Mesothelial cell of epicardium (in vitro differentiated cells): ENCODE measurements at places on chromosomes 1 and 21.

- H3K4me3 ChIP-seq: no peak overlapping the region
- no peaks in the 10 kb centered on the region for H3K27me3 ChIP-seq
- no peak for DNase-seq
- no peak overlapping the region for H3K27ac ChIP-seq
These were observed 4.7 kb upstream of the PLPP3 start for GRCh38 chr1:56583957-56584468.

GRCh38 chr1:7646981-7647901 lies 123.9 kb upstream of the VAMP3 start:
- H3K36me3 ChIP-seq: no peaks in the 10 kb centered on the region
- peaks cover 15% of the 10 kb centered on the region for H3K4me1 ChIP-seq
- DNase-seq: peak; percentile 75
- H3K27ac ChIP-seq: no peak overlapping the region
- no peak overlapping the region for H3K4me3 ChIP-seq

- no peak overlapping the region for H3K27ac ChIP-seq
- peaks cover 10% of the 10 kb centered on the region for H3K4me1 ChIP-seq
- H3K36me3 ChIP-seq: no peaks in the 10 kb centered on the region
- DNase-seq: no peak
- peaks cover 25% of the 10 kb centered on the region for H3K27me3 ChIP-seq
- no peak overlapping the region for H3K4me3 ChIP-seq
These were observed 57.5 kb downstream of the CD247 start for GRCh38 chr1:167460836-167461235.

GRCh38 chr1:202010180-202011015 lies at the start of gene ELF3:
TSS of gene ELF3 (plus strand) at chr1:202010587. CDS start at chr1:202011137, 550 bp downstream.
- DNase-seq: peak; percentile 76
- peaks cover 78% of the 10 kb centered on the region for H3K4me1 ChIP-seq
- H3K27me3 ChIP-seq: no peaks in the 10 kb centered on the region

GRCh38 chr1:226563666-226564065 lies 15.1 kb downstream of the STUM start:
- no peak overlapping the region for H3K4me3 ChIP-seq
- H3K36me3 ChIP-seq: no peaks in the 10 kb centered on the region
- peaks cover 40% of the 10 kb centered on the region for H3K27me3 ChIP-seq
- no peaks in the 10 kb centered on the region for H3K4me1 ChIP-seq

- H3K4me1 ChIP-seq: peaks cover 2% of the 10 kb centered on the region
- no peaks in the 10 kb centered on the region for H3K36me3 ChIP-seq
- no peak overlapping the region for H3K27ac ChIP-seq
- H3K27me3 ChIP-seq: no peaks in the 10 kb centered on the region
These were observed 33.2 kb upstream of the SERBP1 start for GRCh38 chr1:67463298-67463955.

GRCh38 chr1:26472320-26472900 lies at the start of gene HMGN2:
TSS of gene HMGN2 (plus strand) at chr1:26472440. CDS start at chr1:26472613, 173 bp downstream.
- DNase-seq: peak; percentile 78
- peak within 1 kb of the TSS; percentile 89 for H3K4me3 ChIP-seq
- peak within 1 kb of the TSS; percentile 97 for H3K27ac ChIP-seq
- no peaks in the 10 kb centered on the region for H3K27me3 ChIP-seq
- H3K36me3 ChIP-seq: peaks cover 33% of the 10 kb centered on the region

- H3K27ac ChIP-seq: peak overlapping the region; percentile 80
- H3K4me3 ChIP-seq: peak overlapping the region; percentile 84
- no peak for DNase-seq
- peaks cover 11% of the 10 kb centered on the region for H3K36me3 ChIP-seq
- peaks cover 44% of the 10 kb centered on the region for H3K4me1 ChIP-seq
These were observed 1.4 kb upstream of the FNDC5 start for GRCh38 chr1:32872192-32872460.

- no peaks in the 10 kb centered on the region for H3K4me1 ChIP-seq
- no peak overlapping the region for H3K4me3 ChIP-seq
- H3K27ac ChIP-seq: no peak overlapping the region
- H3K27me3 ChIP-seq: peaks cover 34% of the 10 kb centered on the region
- DNase-seq: no peak
These were observed 441.4 kb downstream of the RPS6KC1 start for GRCh38 chr1:213492161-213493041.

- H3K36me3 ChIP-seq: no peaks in the 10 kb centered on the region
- no peak overlapping the region for H3K4me3 ChIP-seq
- H3K27me3 ChIP-seq: peaks cover 14% of the 10 kb centered on the region
- no peak for DNase-seq
- H3K27ac ChIP-seq: no peak overlapping the region
These were observed 156.3 kb downstream of the PCBP3 start for GRCh38 chr21:45799765-45800338.

GRCh38 chr1:175580841-175581240 lies 162.6 kb downstream of the TNR start:
- no peaks in the 10 kb centered on the region for H3K4me1 ChIP-seq
- H3K27me3 ChIP-seq: peaks cover 18% of the 10 kb centered on the region
- H3K27ac ChIP-seq: no peak overlapping the region
- no peak overlapping the region for H3K4me3 ChIP-seq
- no peaks in the 10 kb centered on the region for H3K36me3 ChIP-seq
- no peak for DNase-seq

DNA sequence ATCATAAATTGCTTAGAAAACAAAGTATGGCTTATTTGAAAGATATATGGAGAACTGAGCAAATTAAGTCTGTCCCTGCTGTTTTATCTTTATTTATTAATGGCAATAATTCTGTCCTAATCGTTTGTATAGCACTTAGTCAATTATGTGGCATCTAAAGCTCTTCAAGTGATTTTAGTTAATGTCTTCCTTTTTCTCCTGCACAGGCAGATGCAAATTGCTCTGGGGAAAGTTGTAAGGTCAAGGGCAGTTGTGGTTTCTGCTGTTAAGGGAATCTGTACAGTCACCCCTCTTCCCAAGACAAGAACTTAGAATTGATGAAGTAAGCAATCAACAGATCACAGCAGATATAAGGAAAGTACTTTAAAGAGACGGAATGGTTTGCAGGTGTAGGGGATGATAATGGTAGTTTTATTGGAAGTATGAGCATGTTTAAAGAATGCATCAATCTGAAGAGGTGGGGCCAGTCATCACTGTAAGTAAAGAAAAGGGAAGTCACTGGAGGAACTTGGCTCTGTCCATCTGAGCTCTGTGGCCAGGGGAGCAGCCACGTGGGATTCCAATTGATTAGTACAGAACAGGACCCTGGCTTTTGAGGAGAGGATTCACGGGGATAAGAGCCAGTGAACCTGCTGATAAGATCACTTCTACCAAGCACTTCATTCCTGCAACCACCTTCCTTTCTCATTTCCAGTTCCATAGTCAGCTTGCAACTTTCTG lies 116.0 kb upstream of the KCNJ6 start:
- no peak for DNase-seq
- no peaks in the 10 kb centered on the region for H3K36me3 ChIP-seq
- peaks cover 9% of the 10 kb centered on the region for H3K4me1 ChIP-seq
- H3K27me3 ChIP-seq: peaks cover 44% of the 10 kb centered on the region
- no peak overlapping the region for H3K27ac ChIP-seq
- no peak overlapping the region for H3K4me3 ChIP-seq

DNA sequence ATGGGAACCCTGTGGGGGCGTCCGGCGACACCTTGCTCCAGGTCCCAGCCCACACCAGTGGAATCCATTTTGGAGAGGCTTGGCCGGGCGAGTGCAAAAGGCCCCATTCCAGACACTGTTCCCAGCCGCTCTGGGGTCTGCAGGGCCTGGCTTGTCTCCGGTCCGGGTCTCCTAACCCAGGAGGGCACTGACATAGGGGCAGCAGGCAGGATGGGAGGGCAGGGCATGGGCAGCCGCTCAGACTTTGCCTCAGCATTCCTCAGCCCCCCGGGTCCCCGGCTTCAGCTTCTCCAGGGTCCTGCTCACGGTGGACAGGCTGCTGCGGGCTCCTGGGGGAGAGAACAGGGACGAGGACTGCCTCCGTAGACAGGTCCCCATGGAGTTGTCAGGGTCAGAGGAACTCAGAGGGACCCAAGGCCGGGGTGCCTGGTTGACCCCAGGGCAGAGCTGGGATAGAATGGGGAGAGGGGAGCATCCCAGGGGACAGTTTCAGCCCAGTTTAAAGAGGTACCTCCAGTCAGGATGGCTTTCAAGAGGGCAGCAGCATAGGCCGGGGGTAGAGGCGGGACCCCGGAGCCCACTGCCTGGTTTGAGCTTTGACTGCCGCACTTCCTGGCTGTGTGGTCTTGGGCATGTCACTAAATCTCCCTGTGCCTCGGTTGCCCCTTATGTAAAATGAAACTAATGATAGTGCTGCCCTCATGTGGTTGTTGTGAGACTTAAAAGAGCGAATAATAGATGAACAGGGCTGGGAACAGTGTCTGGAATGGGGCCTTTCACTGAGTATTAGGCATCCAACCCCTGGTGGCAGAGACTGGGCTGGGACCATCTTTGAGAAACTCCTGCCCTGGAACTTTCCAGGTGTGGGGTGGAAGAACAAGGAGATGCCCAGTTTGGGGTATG lies 3.7 kb downstream of the KNCN start:
- H3K27ac ChIP-seq: no peak overlapping the region
- peaks cover 84% of the 10 kb centered on the region for H3K27me3 ChIP-seq
- peaks cover 2% of the 10 kb centered on the region for H3K4me1 ChIP-seq
- H3K36me3 ChIP-seq: no peaks in the 10 kb centered on the region
- no peak for DNase-seq

- H3K36me3 ChIP-seq: no peaks in the 10 kb centered on the region
- H3K27ac ChIP-seq: no peak overlapping the region
- no peak for DNase-seq
- H3K27me3 ChIP-seq: no peaks in the 10 kb centered on the region
- H3K4me1 ChIP-seq: peaks cover 9% of the 10 kb centered on the region
- H3K4me3 ChIP-seq: no peak overlapping the region
These were observed 38.7 kb downstream of the MAPKAPK2 start for GRCh38 chr1:206723462-206723804.

GRCh38 chr1:184085667-184086066 lies 34.1 kb downstream of the TSEN15 start:
- peaks cover 2% of the 10 kb centered on the region for H3K4me1 ChIP-seq
- DNase-seq: no peak
- no peaks in the 10 kb centered on the region for H3K27me3 ChIP-seq
- no peak overlapping the region for H3K27ac ChIP-seq
- no peak overlapping the region for H3K4me3 ChIP-seq
- peaks cover 5% of the 10 kb centered on the region for H3K36me3 ChIP-seq

DNA sequence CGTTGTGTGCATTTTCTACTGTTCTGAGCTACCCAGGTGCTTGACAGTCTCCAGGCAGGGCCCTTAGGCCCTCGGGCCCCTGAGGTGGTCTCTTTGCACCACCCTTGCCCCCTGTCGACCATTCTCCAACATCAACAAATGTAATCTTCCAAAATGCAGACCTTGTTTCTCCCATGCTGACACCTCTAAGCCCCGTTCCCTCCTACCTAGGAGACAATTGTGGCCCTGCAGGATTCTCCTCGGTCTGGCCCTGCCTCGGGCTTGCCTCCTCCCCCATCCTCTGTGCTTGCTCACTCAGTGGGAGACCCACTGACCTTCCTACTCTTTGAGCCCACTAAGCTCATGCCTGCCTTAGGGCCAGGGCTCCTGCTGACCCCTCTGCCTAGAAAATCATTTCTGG lies 104.2 kb upstream of the TARDBP start:
- peaks cover 7% of the 10 kb centered on the region for H3K4me1 ChIP-seq
- DNase-seq: no peak
- no peaks in the 10 kb centered on the region for H3K36me3 ChIP-seq
- H3K4me3 ChIP-seq: no peak overlapping the region
- no peak overlapping the region for H3K27ac ChIP-seq

GRCh38 chr21:42409366-42409765 lies 5.7 kb downstream of the UBASH3A start:
- H3K4me1 ChIP-seq: no peaks in the 10 kb centered on the region
- no peak for DNase-seq
- no peak overlapping the region for H3K27ac ChIP-seq
- peaks cover 19% of the 10 kb centered on the region for H3K27me3 ChIP-seq
- H3K4me3 ChIP-seq: no peak overlapping the region

DNA sequence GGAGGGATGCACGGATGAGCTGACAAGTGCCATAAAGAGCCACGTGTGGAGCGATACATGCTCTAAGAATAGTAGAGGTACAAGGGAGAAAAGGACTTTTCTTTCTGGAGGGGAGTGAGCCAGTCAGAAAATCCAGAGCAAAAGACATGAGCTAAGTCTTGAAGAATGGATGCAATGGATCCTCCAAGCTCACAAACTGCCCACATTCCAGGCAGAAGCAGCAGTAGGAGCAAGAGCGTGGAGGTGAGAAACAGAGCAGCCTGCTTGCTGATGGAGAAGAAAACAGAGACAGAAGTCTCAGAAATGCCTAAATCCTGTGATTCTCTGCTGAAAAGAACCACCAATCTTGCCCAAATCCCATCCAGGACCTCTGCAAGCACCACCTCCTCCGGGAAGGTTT lies 78.2 kb upstream of the RALGPS2 start:
- H3K36me3 ChIP-seq: no peaks in the 10 kb centered on the region
- DNase-seq: no peak
- peaks cover 58% of the 10 kb centered on the region for H3K4me1 ChIP-seq
- H3K27me3 ChIP-seq: no peaks in the 10 kb centered on the region
- no peak overlapping the region for H3K27ac ChIP-seq

GRCh38 chr1:78627321-78627720 lies 7.1 kb downstream of the IFI44L start:
- H3K36me3 ChIP-seq: peaks cover 18% of the 10 kb centered on the region
- H3K27ac ChIP-seq: peak overlapping the region; percentile 59
- DNase-seq: no peak
- peaks cover 3% of the 10 kb centered on the region for H3K27me3 ChIP-seq
- H3K4me3 ChIP-seq: no peak overlapping the region
- peaks cover 25% of the 10 kb centered on the region for H3K4me1 ChIP-seq
